ENCODE measurements at places on chromosomes 4 and X.

DNA sequence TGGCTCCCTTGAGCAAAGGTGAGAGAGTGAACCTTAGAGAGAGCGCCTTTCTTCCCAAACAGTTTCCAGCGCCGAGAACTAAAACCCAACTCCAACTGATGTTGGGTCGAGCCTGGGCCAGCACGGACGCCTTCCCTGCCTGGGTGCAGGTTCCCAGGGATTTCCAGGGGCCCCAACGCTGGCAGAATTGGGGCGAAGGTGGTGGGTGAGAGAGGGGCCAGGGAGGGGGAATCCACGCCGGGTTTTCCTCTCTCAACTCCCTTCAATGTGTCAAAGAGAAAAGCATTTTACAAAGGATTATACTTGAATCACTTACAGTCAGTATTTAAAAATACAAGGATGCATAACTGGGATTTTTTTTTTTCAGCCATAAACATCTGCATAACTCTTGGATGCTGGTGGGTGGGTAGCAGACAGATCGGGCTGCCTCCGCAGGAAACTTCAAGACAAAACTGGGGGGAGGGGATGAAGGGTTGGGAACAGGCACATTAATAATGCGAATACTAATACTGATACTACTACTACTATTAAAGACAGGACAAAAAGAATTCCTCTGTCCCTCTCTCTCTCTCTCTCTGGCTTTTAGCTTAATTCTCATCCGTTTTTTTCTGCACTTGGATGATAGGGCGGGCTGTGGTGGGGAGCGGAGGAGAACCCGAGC is 1.3 kb upstream of the ARX start:
- DNase-seq: no peak

DNA sequence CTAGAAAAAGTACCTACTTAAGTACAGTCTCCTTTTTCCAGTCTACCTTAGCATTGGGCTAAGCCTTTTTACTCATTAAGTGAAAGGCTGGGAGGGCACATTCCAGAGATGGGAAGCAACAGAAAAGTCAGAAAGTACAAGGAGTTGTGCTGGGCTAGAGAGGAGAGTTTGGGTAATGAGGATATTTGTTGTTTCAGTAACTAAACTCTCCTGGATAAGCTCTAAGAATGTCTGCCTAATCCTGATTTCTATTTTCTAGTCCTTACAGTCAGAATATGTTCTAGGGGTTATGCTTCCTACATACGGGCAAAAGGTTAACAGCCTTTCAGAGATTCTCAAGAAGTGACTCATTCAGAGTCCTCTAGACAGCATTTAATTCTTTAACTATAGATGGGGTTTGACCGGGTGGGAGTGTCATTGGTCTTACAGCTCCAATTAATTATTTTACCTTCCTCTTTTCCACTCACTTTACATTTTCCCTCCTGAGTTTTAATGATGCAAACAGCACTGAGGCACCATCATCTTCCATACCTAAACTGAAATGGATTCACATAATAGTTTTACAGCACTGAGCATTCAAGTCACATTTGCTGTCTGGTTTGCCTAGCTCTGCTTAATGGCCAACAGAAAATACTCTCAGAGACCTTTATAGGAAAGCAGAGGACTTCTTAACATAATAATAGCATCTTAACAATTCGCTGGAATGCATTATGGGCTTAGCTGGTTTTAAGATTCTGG is 42.9 kb downstream of the USP26 start:
- no peak for DNase-seq

GRCh38 chrX:8204169-8204935 is 33.3 kb upstream of the VCX2 start:
- no peak for DNase-seq

DNA sequence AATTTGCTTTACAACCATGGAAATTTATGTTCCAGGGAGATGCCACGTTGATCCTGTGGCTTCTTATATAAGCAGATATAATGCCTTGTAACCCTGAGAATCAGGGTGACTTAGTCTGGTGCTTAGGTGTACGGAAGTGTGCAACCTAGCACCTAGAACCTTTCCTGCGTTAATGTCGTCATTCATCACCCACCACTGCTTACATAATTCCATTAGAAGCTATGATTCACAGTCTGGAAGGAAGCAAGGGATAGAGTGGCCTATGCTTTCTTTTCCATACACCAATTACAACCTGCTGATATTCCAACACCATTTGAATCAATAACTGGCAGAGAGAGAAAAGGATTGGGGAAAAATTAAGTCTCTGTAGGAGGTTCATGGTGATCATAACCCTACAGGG is 17.3 kb upstream of the CXCL8 start:
- no peak for DNase-seq

- no peak for DNase-seq
Measured at GRCh38 chr4:164959896-164960295, 17.6 kb downstream of the TRIM61 start.

DNA sequence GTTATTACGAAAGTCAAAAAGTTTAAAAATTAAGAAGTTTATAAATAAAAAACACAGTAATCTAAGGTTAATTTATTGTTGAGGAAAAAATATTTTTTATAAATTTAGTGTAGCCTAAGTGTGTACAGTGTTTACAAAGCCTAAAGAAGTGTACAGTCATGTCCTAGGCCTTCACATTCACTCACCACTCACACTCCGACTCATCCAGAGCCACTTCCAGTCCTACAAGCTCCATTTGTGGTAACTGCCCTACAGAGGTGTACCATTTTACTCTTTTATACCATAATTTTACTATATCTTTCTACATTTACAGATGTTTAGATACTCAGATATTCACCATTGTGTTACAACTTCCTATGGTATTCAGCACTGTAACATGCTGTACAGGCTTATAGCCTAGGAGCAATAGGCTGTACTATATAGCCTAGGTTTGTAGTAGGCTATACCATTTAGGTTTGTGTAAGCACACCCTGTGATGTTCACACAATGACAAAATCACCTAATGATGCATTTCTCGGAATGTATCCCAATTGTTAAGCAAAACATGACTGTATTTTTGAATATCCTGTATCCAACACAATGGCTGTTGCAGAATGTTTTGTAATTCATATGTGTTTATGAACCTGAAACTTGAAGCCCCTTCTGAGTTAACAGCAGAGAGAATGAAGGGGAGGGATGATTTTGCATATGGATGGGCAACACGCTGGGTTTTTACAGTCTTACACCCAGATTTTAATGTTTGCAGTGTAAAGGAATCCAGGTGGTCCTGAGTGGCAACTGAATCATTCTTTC is 3.1 kb downstream of the PPBP start:
- no peak for DNase-seq

DNA sequence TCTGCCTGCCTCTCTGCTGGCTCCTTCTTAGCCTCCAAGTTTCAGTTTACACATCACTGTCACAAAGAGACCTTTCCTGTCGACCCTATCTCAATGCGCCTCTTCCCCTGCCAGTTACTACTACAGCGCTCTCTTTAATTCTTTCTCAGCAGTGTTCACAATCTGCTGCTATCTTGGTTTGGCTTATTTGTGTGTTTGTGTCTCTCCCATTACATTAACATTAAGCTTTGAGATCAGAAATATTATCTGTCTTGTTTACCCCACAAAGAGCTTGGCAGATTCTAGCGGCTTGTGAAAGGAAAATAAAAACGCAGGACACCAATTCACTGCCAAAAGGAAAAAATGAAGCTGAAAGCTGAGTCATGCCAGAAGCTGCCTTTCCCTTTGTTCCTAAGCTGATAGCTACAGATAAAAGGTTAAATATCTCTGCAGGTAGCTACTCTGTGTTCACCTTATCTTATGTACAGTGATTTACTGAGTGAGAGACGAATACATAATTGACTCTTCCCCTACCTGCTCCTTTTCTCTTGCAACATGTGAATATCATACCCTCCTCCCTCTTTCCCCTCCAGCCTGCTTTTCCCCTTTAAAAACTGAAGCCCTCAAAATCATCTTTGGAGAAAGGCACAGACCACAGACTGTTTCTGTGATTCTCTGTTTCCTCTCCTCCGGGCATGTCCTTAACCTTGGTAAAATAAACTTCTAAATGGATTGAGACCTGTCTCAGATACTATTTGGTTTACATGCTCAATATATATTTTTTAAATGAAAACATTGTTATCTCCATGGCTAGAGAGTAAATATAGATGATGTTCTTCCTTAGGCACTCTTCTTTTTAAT is 19.3 kb upstream of the SLC9A7 start:
- DNase-seq: no peak

DNA sequence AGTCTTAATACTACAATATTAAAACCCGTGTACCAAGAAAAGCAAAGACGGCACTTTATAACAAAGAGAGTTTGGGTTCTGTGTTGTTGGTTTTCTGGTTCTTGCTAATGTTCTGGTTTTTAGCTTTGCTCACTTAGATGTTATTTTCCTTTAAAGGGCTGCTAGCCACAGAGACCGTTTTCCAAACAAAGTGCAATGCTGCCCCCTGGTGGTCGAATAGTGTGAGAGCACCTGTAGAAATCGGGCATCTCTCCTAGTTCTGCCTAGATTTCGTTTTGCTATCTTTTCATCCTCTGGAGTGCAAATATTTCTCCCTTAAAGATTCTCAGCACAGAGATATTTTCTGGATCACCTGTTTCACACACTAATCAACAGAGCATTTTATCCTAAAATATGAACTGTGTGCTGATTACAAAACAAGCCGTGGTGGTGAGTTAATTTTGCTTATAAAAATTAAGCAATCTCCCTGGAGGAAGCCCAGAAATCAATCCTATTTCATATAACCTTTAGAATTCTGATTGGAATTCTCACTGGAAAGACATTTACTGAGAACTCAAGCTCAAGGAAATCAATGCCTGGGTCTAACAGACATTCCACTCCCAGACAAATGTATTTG is 334.5 kb upstream of the NOCT start:
- peak; percentile 69 for DNase-seq

GRCh38 chr4:3375688-3376087 is 66.1 kb upstream of the HGFAC start:
- no peak for DNase-seq

GRCh38 chr4:175561696-175562095 is 250.4 kb downstream of the GPM6A start:
- no peak for DNase-seq

DNA sequence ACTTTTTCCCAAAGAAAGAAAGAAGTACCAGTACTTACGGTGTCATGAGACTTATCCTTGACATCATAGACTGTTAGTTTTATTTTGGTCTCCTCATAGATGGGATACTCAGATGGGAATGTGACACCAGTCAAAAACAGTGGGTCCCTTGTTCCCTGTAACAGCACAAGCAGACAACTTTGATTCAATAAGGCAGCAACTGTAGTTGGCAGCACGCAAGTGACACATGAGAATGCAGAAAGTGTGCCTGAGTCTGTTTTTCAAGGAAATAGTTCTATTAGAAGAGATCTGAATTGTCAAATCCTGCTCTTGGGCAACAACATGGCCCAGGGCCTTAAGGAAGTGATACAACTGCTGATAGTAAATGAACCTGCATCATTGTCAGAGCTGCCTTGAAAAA is 443.2 kb downstream of the INPP4B start:
- DNase-seq: no peak

- no peak for DNase-seq
Measured at GRCh38 chr4:152479428-152480026, 56.4 kb downstream of the FBXW7 start.

- no peak for DNase-seq
Measured at GRCh38 chr4:143961075-143961474, 55.7 kb upstream of the GYPE start.

DNA sequence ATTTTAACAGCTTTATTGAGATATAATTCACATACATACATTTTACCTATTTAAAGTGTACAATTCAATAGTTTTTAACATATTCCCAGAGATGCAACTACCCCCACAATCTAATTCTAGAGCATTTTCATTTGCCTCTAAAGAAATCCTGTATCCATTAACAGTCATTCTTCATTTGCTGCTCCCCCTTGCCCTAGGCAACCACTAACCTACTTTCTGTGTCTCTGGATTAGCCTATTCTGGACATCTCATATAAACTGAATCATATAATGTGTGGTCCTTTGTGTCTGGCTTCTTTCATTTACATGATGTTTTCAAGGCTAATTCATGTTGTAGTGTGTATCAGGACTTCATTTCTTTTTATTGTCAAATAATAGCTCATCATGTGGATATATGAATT is 105.1 kb upstream of the GRPR start:
- no peak for DNase-seq

DNA sequence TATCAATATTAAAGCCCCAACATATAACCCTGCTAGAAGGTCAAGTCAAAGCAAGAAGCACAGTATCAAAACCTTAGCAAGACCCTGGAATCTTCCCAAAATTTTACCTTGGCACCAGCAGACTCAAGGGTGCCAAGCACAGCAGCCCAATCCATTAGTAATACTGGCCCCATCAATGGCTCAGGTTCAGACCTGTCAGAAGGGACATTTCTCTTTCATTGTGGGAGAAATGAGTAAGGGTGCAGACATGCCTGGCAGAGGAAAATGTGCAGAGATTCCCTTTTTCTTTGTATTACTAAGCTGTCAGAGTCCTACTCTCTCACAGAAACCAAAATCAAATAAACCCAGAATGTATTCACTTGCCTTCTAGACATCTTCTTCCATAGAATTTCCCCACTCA is 203.9 kb downstream of the EVC2 start:
- no peak for DNase-seq

DNA sequence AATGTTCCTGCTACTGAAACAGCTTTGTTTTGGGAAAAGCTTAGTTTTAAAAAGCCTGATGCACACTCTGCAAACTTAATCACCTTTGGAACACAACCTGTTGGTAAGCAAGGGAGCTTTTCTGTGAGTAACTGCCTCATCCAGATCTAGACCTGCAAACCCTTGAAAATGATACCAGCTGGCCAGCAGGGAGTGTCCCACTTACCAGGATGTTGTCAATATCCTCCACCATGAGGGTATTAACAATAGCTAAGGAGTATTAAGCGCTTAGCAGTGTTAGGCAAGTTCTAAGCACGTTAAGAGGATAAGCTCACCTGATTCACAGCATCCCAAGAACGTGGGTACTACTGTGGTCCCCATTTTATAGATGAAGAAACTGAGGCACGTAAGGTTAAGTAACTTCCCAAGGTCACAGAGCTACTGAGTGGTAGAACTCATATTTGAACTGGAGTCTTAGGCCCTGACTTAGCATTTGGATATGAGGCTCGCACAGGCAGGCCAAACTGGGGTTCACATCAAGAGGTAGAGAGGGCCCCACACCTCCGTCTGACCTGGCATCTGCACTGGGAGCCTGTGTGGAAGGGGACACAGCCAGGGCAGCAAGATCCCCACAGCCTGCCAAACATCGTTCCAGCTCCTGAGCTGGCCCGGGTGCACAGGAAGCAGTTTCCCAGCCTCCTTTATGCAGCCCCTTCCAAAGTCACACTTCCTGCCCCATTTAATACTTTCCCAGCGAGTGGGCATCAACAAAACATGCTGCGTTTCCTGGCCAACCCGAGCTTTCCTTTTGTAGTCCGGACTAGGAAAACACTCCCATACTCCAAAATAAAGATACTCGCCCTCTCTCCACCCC is 32.7 kb downstream of the IRF2 start:
- DNase-seq: no peak

GRCh38 chr4:23871426-23871825 is 18.4 kb downstream of the PPARGC1A start:
- no peak for DNase-seq

GRCh38 chr4:82371497-82371896 is 2.3 kb downstream of the HNRNPD start:
- no peak for DNase-seq

GRCh38 chrX:5672099-5672498 is 556.6 kb downstream of the NLGN4X start:
- no peak for DNase-seq

Data from stimulated activated CD4-positive, alpha-beta T cell treated with anti-CD3 and anti-CD28 coated beads, Interleukin-12 subunit alpha, Interleukin-12 subunit beta, amount 100 ng/mL, for 4 hours (primary cell).